Muscle of back (tissue), 13 donors: ENCODE measurements at places on chromosomes 5 and 9.

DNA sequence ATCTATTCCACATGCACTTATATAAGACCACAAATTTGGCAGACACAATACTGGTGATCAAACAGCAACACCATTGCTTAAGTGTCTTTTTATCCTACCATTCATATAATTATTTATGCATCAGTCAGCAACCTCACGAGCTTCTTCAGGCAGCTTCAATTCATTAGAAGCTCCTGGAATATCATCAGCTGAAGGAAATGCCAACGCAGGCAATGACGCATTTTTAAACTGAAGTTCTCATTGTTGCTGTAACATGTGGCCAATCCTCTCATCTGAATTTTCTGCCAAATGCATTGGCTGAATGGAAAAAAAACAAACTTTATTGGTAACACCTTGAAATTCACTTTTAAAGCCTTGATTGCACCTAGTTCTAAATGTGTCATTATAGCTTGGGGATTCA is 376.4 kb upstream of the RGMB start:
- DNase-seq = peak; percentile 68

DNA sequence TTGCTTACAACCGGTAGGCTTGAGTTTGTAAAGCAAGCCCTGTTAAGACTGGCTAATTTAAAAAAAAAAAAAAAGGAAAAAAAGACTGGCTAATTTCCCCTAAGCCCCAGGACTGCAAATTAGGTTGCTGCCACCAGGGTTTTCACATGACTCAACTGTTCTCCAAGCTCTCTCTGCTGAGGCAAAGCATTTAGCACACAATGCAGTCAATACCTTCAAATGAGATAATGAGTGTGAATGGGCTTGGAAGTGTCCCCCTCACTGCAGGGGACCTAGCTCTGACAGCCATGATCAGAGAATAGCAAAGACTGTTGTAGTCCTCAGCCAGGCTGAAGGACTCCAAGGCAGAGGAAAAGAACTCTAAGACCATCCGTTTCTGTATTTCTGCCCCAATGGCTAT is 42.8 kb upstream of the ZSWIM6 start:
- DNase-seq = no peak

DNA sequence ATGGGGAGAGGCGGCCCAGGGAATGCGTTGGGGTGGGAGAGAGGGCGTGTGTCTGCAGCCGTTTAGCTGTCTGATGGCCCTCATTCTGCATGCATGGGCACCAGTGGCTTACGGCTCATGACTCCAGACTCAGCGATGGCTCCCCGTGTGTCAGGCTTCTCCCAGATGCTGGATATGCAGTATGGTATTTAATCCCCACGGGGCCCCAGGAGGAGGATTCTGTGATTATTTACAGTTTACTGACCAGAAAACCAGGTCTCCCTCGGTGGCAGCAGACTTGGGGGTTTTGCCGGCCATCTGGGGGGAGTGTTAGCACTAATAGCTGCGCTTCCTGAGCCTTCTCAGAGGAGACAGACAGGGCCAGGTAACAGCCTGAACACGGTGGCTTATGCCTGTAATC is 4.3 kb downstream of the PRDM12 start:
- DNase-seq = no peak

GRCh38 chr5:148981353-148981752 is 81.5 kb downstream of the SH3TC2 start:
- no peak for DNase-seq

DNA sequence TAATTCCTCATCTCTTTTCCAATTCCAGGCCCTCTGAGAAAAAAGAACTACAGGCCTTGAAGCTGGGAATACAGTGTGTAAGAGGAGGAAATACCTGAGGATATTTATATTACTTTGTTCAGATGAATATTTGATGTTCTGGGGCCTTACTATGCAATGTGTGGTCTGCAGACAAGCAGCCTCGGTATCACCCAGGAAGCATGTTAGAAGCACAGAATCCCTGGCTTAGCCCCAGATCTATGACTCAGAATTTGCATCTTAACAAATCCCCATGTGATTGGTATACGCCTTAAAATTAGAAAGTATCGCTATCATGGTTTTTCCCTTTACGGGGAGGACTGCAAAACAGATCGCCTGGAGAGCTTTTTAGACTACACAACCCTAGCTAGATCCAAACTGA is 121.0 kb downstream of the JAKMIP2 start:
- DNase-seq = no peak

DNA sequence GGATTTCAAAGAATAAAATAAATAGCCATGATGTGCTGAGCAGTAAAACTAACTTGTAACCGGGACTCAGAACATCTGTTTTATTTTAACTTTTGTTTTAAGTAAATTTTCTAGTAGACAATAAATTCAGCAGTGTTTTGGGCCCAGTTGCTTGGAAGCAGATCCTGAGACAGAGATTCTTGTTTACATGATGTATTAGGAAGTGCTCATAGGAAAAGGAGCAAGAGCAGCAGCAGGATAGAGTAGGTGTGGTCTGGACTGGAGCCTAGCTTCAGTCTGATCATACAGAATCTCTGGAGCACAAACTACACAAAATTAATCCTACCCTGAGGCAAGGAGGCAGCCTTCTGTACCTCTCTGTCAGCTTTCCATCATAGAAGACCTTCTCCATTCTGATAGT is 139.2 kb upstream of the CCNH start:
- peak; percentile 23 for DNase-seq

DNA sequence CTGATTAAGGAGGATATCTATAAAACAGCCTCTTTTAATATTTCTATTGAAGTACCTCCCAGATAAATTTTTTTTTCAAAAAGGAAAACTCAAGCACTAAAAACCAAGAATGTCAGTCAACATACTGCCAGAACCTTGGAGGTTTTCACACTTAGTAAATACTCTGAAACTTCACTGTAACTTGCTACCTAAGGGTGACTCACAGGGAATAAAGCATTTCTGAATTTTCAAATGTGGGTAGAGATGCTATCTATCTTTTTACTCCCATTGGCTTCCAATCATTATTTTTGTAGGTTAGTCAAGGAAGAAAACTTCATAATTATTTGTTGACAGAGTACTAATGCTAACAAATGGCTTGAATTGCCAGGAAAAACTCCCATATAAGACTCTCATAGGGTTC is 46.1 kb downstream of the SLC25A46 start:
- no peak for DNase-seq

GRCh38 chr9:127154390-127155191 is 32.2 kb upstream of the ANGPTL2 start:
- DNase-seq = peak; percentile 86

DNA sequence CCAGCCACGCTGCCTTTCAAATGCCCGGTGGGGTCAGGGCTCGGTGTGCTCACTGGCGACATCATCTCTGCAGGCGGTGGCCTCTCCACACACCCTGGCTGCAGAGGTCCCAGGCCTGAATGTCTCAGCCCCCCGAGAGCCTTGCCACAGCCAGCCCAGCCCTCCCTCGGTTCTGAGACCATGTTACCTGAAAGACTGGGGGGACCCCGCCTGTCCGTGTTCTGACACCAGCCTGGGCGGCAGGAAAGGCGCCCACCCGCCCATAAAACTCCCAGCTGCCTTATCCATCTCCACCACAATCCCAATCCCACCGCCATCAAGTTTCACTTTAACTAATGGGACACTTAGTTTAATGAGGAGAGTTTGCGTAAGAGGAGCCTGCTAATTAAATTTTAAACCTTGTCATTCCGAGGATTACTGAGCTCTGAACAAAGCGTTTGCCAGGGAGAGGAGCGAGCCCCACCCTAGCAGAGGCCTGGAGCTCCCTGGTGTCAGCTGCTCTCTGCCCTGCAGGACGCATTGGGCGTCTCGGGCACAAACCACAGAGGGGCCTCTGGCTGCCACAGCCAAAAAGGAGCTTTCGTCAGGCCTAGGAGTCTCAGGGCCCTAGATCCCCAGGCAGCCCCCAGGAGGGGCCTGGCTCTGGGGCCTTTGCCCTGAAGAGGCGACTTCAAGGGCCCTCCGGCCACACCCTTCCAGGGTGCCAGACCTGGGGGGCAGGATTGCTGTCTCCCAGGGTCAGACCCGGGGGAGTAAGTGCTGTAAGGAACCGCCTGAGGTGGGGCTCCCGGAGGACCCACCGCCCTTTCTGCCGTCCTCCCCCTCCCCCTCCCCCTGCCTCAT is 15.3 kb downstream of the LHX3 start:
- DNase-seq = no peak

GRCh38 chr5:42993516-42994245 is 46.4 kb downstream of the ANXA2R start:
- DNase-seq = no peak

DNA sequence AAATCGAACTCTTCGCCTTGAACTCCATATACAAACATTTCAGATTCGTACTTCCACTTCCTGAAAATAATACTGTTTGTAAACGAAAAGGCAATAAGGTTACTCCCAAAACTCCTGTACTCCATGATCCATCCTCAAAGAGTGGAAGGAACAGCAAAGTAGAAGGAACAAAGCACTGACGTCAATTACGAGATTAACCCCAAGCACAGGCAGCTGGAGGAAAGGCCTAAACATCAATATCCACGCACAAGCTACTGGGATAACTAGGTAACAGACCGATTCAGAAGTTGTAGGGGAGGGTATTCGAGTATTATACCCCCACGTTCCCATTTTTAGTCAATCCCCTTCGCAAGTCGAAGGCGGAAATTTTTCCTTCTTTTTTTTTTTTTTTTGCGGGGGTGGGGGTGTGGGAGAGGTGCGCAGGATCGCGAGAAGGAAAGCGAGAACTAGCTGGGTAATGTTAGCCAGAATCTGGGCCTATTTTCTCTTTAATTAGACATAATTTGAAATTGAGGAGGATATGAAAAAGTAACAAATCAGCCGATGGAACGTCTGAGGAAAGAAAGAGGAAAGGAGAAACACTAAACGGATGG is 909 bp downstream of the AFF4 start:
- DNase-seq = peak; percentile 92

- no peak for DNase-seq
Measured at GRCh38 chr5:37182667-37183066, 66.5 kb downstream of the CPLANE1 start.

DNA sequence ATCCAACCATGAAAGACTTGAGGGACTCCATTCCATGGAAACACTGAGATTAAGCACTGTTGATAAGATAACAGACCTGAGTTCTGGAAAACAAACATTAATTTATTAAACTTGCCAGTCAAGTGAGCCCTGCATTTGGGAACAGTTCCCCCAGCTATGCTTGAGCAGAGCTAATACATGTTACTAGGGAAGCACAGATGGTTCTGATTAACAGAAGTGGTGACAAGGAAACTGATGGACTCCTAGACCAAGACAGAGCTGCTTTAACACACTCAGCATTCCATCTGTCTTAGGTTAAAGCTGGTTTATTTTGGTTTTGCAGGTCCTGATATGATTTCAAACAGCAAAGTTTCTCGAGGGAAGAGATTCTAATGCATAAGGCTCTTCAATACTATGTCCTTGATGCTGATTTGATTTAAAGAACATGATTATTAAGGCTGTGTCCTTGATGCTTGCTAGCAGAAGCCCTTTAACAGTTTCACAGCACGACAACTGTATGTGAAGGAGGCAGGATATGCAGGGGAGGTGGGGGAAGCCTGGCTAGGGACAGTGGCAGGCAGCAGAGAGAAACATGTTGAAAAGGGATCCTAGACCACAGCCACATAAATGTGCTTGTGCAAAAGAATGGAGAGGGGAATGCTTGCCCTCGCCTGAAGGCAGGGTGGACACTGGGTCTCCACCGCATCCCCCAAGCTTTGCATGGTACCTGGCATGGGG is 66.2 kb downstream of the ACTBL2 start:
- peak; percentile 81 for DNase-seq

DNA sequence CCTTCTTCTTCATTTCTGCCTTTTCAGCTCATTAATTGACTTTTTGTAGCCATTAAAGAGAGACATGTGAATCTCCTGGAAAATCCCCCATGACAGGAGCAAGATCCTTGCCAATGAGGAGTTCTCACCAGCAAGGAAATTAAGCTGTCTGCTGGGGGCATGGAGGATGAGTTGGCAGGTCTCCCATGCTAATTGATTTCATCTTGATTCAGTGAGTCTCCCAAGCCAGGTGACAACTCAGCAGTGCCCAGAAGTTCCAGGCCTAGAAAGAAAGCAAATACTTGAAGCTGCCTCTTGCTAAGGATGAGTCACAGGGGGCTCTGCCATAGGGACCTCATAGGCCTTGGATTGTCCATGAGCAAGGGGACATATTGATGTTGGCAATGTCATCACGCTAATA is 30.0 kb upstream of the ADRA1B start:
- no peak for DNase-seq

- DNase-seq = no peak
Measured at GRCh38 chr5:1159774-1160406, 41.5 kb upstream of the SLC6A19 start.

GRCh38 chr5:60086583-60086982 is 193.1 kb upstream of the PDE4D start:
- no peak for DNase-seq

GRCh38 chr5:105684799-105685198 is 1985.9 kb downstream of the EFNA5 start:
- no peak for DNase-seq

- DNase-seq = no peak
Measured at GRCh38 chr9:76676857-76677256, 87.4 kb upstream of the PCA3 start.

- DNase-seq = no peak
Measured at GRCh38 chr9:122340161-122340560, 30.7 kb upstream of the PTGS1 start.

GRCh38 chr9:100725371-100725770 is 147.5 kb downstream of the CAVIN4 start:
- no peak for DNase-seq

GRCh38 chr5:159059722-159060121 is 40.0 kb downstream of the EBF1 start:
- DNase-seq = no peak

- DNase-seq = no peak
Measured at GRCh38 chr9:116312221-116312620, 158.6 kb downstream of the PAPPA start.

DNA sequence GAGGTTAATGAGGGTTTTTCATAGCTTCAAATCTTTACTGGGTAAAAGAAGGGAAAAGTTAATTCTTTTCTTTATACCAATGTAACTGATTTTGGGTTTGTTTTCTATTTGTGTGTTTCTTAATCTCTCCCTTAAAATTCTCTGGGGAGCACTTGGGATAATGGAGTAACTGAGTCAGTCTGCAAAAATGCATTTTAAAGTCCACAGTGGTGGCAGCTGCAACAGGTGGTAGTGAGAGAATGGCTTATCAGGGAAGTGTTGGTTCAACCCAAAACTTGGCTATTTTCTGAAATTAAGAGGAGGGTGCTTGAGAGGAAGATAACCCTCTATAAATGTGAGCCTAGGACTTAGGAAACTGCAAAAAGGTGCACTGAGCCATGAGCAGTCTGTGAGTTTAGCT is 39.9 kb upstream of the ASTN2 start:
- no peak for DNase-seq

DNA sequence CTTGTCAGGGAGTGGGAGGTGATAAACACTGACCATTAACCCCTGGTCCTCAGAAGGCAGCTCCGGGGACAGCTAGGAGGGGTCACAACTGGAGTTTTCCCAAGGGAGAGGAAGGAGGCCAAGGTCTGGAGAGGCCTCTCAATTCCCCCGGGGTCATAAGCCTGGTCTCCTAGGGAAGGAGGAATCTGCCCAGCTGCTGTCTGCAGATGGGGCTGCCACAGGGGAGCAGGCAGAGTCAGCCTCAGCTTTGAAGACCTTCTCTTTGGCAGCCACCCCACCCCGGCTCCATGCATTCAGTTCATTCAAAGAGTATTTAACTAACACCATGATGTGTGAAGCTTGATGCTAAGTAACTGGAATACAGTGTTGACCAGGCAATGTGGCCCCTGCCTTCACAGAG is 74.6 kb upstream of the HSPA9 start:
- DNase-seq = no peak
